Natural killer cell treated with Interleukin-12 subunit alpha and Interleukin-12 subunit beta and Interleukin-15 and Interleukin-18, amount 100 ng/mL, for 72 hours (primary cell): ENCODE measurements at places on chromosomes 3 and 15. TPM values are rescaled to one million over a fixed set of nuclear protein-coding genes. Genes with fewer than 3 reads are reported as not detected.
A peak's percentile ranks its signal among the peaks of the same experiment; 100 is the strongest.

- H3K4me3 ChIP-seq: no peak overlapping the region
- no peaks in the 10 kb centered on the region for H3K4me1 ChIP-seq
- no peaks in the 10 kb centered on the region for H3K27me3 ChIP-seq
- no peak for DNase-seq
- H3K27ac ChIP-seq: no peak overlapping the region
Measured at GRCh38 chr3:1808590-1808989, 290.1 kb upstream of the CNTN4 start.

The CPOX gene
- total RNA-seq: 84.3 TPM

- no peaks in the 10 kb centered on the region for H3K36me3 ChIP-seq
- H3K4me3 ChIP-seq: no peak overlapping the region
- no peaks in the 10 kb centered on the region for H3K27me3 ChIP-seq
- DNase-seq: no peak
- H3K4me1 ChIP-seq: peaks cover 34% of the 10 kb centered on the region
- H3K27ac ChIP-seq: peak overlapping the region; percentile 5
Measured at GRCh38 chr15:67758619-67759300, 66.5 kb upstream of the SKOR1 start.

The SH2D7 gene
- not detected for total RNA-seq

DNA sequence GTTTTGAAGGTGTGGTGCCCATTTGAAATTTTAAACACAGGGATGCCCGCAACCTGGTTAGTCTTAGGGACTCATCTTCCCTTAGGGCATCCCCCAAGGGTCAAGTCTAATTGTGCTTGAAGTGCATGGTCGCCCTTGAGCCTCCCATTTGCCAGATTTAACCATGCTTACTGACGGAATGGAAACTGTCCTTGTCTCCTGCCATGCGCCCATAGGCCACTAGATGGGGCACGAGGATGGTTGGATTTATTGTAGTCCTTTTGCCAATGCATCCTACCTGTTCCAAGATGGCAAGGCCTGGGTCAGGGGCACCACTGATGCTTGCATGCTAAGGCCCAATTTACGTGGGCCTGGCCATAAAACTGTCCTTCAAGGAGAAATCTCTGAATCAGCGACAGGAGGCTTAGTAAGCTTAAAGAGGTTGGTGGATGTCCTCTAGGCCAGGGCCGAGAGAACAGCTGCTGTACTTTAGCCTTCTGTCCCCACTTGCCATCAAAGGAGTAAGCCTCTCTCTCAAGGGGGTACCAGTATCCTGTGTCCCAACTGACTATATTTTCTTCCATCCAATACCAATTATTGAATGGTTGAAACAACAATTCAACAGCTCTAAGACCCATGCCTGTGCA, 355.4 kb downstream of the OTOL1 start:
- no peak overlapping the region for H3K27ac ChIP-seq
- no peak for DNase-seq
- H3K36me3 ChIP-seq: no peaks in the 10 kb centered on the region
- H3K4me3 ChIP-seq: no peak overlapping the region

DNA sequence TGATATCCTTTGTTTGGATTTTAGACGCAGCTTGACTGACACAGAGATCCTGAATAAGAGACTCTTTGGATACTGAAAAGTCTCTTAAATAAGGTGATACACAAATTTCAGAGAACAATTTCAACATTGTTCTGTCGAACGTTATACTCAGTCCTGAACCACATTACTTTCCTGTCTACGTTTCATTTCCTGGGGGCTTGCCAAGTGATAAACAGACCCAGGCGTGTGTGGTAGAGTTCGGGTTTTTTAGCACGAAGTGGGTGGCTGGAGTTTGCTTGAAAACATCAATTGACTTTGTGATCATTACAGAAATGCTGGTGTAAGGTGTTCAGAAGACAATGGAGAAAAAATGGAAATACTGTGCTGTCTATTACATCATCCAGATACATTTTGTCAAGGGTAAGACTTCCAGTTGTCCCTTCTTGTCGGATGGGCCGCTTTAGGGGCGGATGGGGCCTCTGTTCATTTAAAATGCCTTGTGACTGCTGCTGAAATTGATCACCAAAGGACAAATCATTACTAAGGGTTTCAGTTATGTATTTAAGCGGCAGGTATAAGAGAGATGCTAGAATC, at the start of gene CD96:
CD96 (plus strand) TSS at position 287 of the 573 bp plus-strand sequence; CDS start at position 339, 52 bp downstream.
- no peak within 1 kb of the TSS for H3K4me3 ChIP-seq
- H3K36me3 ChIP-seq: peaks cover 40% of the 10 kb centered on the region
- no peak within 1 kb of the TSS for H3K27ac ChIP-seq
- H3K4me1 ChIP-seq: peaks cover 44% of the 10 kb centered on the region

The CCR8 gene
- not detected for total RNA-seq

DNA sequence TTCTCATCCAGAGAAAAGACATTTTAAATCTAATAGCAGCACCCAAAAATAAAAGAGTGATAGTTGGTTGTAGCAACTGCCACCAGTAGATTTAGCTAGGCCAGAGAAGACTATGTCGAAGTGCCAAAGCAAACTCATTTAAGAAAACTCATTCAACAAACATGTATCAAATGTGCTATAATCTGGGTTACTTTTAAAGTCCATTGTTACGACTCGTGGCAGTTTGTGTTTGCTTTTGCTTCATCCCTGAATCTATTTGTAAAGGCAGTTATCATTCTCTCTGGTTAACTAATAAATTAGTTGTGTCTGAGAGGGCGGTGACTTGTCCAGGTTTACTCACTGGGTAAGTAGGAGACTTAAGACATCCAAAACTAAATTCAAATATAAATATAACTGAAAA, 159.4 kb downstream of the ZIC4 start:
- no peak overlapping the region for H3K4me3 ChIP-seq
- no peak overlapping the region for H3K27ac ChIP-seq
- no peak for DNase-seq
- H3K27me3 ChIP-seq: no peaks in the 10 kb centered on the region
- H3K4me1 ChIP-seq: no peaks in the 10 kb centered on the region

The FOXL2 gene
- not detected for total RNA-seq

- no peak overlapping the region for H3K4me3 ChIP-seq
- H3K27me3 ChIP-seq: no peaks in the 10 kb centered on the region
- no peak for DNase-seq
- peaks cover 6% of the 10 kb centered on the region for H3K4me1 ChIP-seq
- H3K36me3 ChIP-seq: peaks cover 25% of the 10 kb centered on the region
- H3K27ac ChIP-seq: no peak overlapping the region
Measured at GRCh38 chr3:197151580-197151979, 122.0 kb upstream of the MELTF start.

The CRYGS gene
- total RNA-seq: 5.7 TPM

- no peak overlapping the region for H3K27ac ChIP-seq
- H3K4me1 ChIP-seq: peaks cover 22% of the 10 kb centered on the region
- H3K36me3 ChIP-seq: peaks cover 7% of the 10 kb centered on the region
- DNase-seq: no peak
- no peaks in the 10 kb centered on the region for H3K27me3 ChIP-seq
- H3K4me3 ChIP-seq: no peak overlapping the region
Measured at GRCh38 chr3:177946936-177947335, 589.3 kb upstream of the KCNMB2 start.

- no peak overlapping the region for H3K4me3 ChIP-seq
- DNase-seq: peak; percentile 35
- peaks cover 6% of the 10 kb centered on the region for H3K4me1 ChIP-seq
- H3K27ac ChIP-seq: no peak overlapping the region
Measured at GRCh38 chr15:73930790-73931281, 4.6 kb downstream of the LOXL1 start.

DNA sequence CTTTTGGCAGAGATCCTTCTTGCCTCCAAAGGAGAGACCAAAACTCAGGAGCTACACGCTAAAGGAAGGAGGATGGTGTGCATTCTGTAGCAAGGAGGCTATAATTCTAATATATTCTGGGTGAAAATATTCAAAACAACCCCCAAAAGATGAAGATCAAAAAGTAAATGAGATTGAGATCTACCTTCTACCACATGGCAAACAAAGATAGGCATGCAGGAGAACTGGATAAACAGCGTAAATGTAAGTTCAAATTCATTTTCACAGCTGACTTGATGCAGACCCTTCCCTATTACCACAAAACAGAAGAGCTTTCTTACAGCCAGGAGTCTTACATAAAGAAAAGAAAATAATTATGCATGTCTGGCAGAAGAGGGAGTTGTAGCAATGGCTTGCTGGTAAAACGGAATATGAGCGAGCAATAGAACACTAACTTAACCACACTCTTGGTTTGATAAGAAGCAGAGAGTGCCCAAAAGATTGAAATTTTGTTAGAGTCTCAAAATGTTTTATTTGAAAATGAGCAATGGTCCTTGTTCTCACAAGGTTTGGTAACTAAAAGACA, 272.7 kb downstream of the MECOM start:
- H3K27me3 ChIP-seq: no peaks in the 10 kb centered on the region
- no peak for DNase-seq
- no peaks in the 10 kb centered on the region for H3K4me1 ChIP-seq
- H3K36me3 ChIP-seq: no peaks in the 10 kb centered on the region
- H3K4me3 ChIP-seq: no peak overlapping the region
- H3K27ac ChIP-seq: no peak overlapping the region

DNA sequence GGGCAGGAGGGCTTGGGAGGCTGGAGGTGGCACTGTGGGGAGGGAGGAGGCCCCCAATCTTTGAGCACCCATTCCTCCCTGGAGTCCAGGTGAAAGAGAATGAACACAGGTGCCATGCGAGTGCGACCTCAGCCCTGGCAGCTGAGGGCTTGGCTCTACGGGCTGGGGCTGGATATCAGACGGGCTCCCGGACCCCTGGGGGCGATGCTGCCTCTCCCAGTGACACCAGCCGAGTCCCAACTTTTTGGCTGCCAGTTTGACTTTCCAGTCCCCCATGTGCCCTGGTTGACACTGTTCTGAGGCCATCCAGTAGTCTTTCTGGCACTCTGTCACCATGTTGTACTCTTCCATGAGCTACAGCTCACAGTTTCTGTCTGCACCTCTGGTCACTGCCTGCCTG, 1.2 kb downstream of the VILL start:
- H3K36me3 ChIP-seq: peaks cover 6% of the 10 kb centered on the region
- peak overlapping the region; percentile 92 for H3K27ac ChIP-seq
- no peak for DNase-seq
- H3K4me1 ChIP-seq: peaks cover 37% of the 10 kb centered on the region

DNA sequence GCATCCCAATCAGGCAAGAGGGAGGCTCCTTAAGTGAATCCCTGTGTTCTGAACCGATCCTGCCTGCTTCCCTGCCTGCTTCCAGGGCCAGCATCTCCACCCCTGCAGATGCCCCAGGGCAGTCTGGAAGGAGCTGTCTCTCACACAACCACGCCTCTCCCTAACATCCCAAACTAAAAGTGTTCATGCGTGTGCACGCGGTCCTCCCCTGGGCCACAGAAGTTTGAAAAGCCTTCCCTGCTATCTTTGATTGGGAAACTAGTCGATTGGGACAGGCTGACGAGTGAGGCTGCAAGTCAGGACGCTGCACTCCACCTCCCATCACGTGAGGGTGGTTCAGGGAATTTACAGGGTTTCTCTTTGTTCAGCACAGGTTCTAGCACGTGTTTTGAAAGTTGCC, 340.9 kb upstream of the ICE2 start:
- peaks cover 3% of the 10 kb centered on the region for H3K27me3 ChIP-seq
- no peak overlapping the region for H3K27ac ChIP-seq
- peaks cover 4% of the 10 kb centered on the region for H3K4me1 ChIP-seq
- no peaks in the 10 kb centered on the region for H3K36me3 ChIP-seq
- no peak overlapping the region for H3K4me3 ChIP-seq
- no peak for DNase-seq

- H3K27me3 ChIP-seq: peaks cover 50% of the 10 kb centered on the region
- peaks cover 6% of the 10 kb centered on the region for H3K4me1 ChIP-seq
- no peak overlapping the region for H3K27ac ChIP-seq
- H3K36me3 ChIP-seq: no peaks in the 10 kb centered on the region
- DNase-seq: no peak
- no peak overlapping the region for H3K4me3 ChIP-seq
Measured at GRCh38 chr3:66037330-66037985, 1.3 kb downstream of the MAGI1 start.

DNA sequence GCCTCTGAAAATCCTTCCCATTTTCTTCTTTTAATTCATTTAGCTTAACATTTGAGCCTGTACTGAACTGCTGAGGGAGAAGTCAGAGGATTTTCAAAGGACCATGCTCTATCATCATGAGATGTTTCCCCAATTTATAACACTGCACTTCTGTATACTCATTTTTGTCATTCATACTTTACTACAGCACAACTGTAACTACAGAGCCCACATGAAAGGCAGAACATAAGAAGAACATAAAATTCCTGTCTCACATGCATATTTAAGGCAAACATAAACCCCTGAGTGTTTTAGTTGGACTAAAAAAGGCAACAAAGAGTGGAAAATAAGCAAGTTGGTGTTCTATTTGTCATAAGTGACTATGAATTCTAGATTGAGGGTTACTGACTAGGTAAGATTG, 237.7 kb upstream of the ARPP21 start:
- H3K4me3 ChIP-seq: no peak overlapping the region
- H3K27ac ChIP-seq: no peak overlapping the region
- DNase-seq: no peak
- no peaks in the 10 kb centered on the region for H3K27me3 ChIP-seq
- H3K4me1 ChIP-seq: no peaks in the 10 kb centered on the region

DNA sequence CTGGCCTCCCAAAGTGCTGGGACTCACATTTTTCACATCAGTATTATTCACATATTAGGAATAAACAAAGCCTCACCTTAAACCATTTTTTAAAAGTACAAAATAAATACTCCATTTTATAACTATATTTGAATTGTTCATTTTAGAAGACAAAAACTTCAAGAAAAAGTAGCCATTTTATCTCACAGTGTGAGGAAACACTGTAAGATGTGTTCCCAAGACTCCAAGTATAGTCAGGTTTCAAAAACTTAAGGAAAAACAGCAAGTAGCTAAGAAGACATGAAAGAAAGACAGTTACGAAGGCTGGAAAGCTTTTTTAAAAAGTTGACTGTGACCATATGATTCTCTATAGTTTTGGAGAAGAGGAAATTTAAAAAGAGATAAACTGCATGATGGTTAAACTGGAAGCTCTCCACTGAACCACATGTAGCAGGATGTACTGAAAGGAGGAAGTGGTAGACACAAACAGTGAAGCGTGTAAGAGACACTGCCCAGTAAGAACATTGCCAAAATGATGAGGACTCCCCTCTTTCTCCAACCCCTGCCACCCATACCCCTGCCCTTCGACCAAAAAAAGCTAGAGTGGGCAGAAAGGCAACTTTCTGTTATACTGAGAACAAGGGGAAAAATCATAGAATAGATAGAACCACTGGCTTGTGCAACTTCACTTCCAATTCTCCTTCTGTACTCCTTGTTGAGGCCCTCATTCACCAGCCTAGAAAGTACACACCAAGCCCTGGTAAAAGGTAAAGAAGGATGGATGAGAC, 6.2 kb upstream of the TMF1 start:
- H3K4me3 ChIP-seq: peak overlapping the region; percentile 61
- peaks cover 26% of the 10 kb centered on the region for H3K36me3 ChIP-seq
- H3K27ac ChIP-seq: peak overlapping the region; percentile 90
- DNase-seq: no peak
- H3K4me1 ChIP-seq: peaks cover 18% of the 10 kb centered on the region

- no peaks in the 10 kb centered on the region for H3K36me3 ChIP-seq
- H3K4me3 ChIP-seq: no peak overlapping the region
- H3K4me1 ChIP-seq: no peaks in the 10 kb centered on the region
- H3K27ac ChIP-seq: no peak overlapping the region
Measured at GRCh38 chr3:62248734-62249483, 124.4 kb downstream of the FEZF2 start.

- no peaks in the 10 kb centered on the region for H3K36me3 ChIP-seq
- no peak overlapping the region for H3K4me3 ChIP-seq
- no peaks in the 10 kb centered on the region for H3K27me3 ChIP-seq
- H3K4me1 ChIP-seq: peaks cover 6% of the 10 kb centered on the region
- no peak overlapping the region for H3K27ac ChIP-seq
Measured at GRCh38 chr3:66261355-66261754, 40.6 kb downstream of the SLC25A26 start.
